ENCODE measurements at places on chromosomes 6 and 20. TPM values are rescaled to one million over a fixed set of nuclear protein-coding genes. Genes with fewer than 3 reads are reported as not detected.
A peak's percentile ranks its signal among the peaks of the same experiment; 100 is the strongest.

DNA sequence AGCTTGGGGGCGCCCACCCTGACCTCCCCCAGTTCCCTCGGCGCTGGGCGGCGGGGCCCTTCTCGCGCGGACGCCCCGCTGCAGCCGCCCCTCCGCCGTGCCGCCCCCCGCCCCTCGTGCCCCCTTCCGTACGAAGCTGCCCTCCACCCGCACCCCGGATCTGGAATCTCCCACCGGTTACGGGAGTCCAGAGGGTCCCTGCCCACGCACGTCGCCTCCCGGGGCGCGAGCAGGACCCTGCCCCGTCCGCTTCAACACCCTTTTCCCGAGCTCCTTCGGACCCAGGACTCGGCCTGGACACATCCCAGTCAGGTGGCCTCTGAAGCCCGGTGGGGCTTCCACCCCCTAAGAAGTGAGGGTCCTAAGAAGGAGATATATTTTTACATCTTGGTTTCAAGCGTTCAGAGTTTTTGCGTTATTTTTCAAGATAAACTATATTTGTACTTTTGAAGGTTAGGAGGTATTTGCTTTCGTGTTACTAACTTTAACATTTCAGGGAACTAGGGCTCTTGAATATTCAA, 506 bp downstream of the ARFGAP1 start:
- H3K4me3 ChIP-seq = peak overlapping the region; percentile 92
- peaks cover 11% of the 10 kb centered on the region for H3K36me3 ChIP-seq
- peaks cover 3% of the 10 kb centered on the region for H3K27me3 ChIP-seq

DNA sequence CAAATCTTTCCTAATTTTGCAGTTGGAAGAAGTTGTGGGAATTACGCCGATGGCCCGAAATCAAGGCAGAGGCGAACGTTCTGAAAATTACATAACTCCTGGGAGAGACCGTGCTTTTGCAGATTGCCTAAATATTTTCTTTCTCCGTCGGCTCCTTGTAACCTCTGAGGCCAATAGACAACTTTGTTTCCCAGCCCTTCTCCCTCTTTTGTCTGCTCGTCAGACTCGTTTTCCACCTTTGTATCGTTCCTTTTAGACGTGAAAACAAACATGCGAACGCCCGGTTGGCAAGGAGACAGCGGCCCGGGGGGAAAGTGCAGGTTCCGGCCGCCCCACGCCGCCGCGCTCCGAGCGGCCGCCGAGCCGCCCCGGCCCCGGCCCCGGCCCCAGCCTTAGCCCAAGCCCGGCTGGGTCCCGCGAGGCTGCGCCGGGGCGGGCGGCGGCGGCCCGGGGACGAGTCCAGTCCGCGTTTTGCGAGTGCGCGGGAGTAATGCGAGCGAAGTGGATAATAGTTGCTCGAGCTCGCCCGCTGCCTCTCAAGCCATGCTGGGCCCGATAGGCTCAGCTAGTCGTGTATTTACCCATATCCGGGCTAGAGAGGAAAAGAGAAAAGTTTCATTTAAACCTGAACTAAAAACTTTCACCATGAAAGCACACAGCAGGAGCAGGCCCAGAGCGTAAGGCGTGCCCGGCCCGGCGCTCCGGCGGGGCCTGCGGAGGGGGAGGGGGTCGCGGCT, at the start of gene ARID1B:
TSS of gene ARID1B (plus strand) at position 539 of the 737 bp plus-strand sequence. CDS start 303 bp downstream, outside the sequence.
- H3K4me1 ChIP-seq = peaks cover 48% of the 10 kb centered on the region
- no peaks in the 10 kb centered on the region for H3K36me3 ChIP-seq
- H3K27me3 ChIP-seq = peaks cover 2% of the 10 kb centered on the region
- DNase-seq = peak; percentile 76
- H3K4me3 ChIP-seq = peak within 1 kb of the TSS; percentile 92
- H3K27ac ChIP-seq = peak within 1 kb of the TSS; percentile 97

GRCh38 chr6:167797011-167797471, 29.7 kb upstream of the AFDN start:
- no peaks in the 10 kb centered on the region for H3K4me1 ChIP-seq
- no peaks in the 10 kb centered on the region for H3K36me3 ChIP-seq
- no peak for DNase-seq
- no peak overlapping the region for H3K27ac ChIP-seq
- no peak overlapping the region for H3K4me3 ChIP-seq
- H3K27me3 ChIP-seq = peaks cover 11% of the 10 kb centered on the region

DNA sequence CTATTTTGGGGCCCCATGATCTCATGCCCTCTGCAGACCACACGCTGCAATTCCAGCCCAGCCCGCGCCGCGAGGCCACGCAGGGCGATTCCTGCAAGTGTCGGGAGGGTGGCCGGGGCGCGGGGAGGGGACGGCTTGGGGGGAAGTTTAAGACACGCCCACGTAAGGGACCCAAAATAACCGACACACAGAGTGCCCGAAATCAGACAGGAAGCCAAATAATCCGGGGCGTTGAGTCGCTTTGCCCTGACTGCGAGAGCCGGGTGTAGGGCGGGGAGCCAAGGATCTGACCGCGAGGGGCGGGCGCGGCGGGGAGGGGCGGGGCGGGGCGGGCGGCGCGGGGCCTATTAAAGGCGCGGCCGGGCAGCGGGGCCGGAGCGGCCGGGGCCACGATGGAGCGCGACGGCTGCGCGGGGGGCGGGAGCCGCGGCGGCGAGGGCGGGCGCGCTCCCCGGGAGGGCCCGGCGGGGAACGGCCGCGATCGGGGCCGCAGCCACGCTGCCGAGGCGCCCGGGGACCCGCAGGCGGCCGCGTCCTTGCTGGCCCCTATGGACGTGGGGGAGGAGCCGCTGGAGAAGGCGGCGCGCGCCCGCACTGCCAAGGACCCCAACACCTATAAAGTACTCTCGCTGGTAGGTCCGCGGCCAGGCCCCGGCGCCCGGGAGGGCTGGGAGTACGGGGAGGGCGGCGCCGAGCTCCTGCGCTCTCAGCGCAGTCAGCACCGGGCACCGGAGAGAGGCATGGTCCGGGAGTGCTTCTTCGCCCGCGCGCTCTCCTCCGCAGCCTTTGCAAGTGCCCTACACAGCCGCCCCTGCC, at the start of gene ENPP1:
TSS of gene ENPP1 (plus strand) at position 377 of the 816 bp plus-strand sequence. CDS start at position 393, 16 bp downstream.
- H3K27me3 ChIP-seq = no peaks in the 10 kb centered on the region
- peak; percentile 71 for DNase-seq
- H3K36me3 ChIP-seq = peaks cover 4% of the 10 kb centered on the region
- peak within 1 kb of the TSS; percentile 77 for H3K27ac ChIP-seq
- peak within 1 kb of the TSS; percentile 92 for H3K4me3 ChIP-seq

The RGS19 gene
- 11.0 TPM for total RNA-seq

- H3K36me3 ChIP-seq = peaks cover 5% of the 10 kb centered on the region
- no peak overlapping the region for H3K4me3 ChIP-seq
- H3K27me3 ChIP-seq = peaks cover 30% of the 10 kb centered on the region
- no peak for DNase-seq
- H3K27ac ChIP-seq = no peak overlapping the region
Measured at GRCh38 chr6:3661390-3661789, 90.1 kb downstream of the PXDC1 start.

The SLC24A3 gene
- not detected for total RNA-seq

DNA sequence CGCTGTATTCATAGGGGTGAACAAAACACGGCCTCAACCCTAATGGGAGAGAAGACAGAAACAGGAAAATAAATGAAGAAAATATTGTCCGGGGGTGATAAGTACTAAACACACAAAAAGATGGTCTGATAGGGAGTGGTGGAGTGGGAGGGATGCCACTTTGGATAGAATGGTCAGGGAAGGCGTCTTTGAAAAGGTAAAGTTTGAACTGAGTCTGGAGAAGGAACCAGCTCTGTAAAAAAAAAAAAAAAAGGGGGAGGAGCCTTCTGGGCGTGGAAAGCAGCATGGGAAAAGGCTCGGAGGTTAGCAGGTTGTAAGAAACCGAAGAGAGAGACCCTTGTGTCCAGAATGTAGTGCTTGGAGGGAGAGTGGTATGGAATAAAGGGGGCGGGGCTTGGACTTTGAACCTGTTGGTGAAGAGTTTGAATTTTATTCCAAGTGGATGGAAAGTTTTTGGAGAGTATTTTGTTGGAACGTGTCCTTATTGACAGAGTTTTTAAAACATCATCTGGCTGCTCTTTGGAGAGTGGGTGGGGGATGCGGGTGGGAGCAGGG, 1.8 kb downstream of the CHMP4B start:
- H3K4me1 ChIP-seq = peaks cover 46% of the 10 kb centered on the region
- no peaks in the 10 kb centered on the region for H3K27me3 ChIP-seq
- H3K4me3 ChIP-seq = peak overlapping the region; percentile 95

DNA sequence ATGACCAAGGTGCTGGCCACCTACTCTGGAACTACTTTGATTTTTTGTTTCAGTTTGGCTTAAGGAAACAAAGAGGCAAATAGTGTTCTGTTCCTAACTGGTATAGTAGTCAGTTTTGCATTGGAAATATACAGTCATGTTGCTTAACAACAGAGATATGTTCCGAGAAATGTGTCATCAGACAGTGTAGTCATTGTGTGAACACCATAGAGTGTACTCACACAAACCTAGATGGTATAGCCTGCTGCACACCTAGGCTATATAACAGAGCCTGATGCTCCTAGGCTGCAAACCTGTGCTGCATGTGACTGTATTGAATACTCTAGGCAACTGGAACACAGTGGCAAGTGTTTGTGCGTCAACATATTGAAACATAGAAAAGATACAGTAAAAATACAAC, 80.4 kb downstream of the ARID1B start:
- no peak overlapping the region for H3K4me3 ChIP-seq
- no peaks in the 10 kb centered on the region for H3K27me3 ChIP-seq
- peak overlapping the region; percentile 78 for H3K27ac ChIP-seq
- DNase-seq = peak; percentile 49
- peaks cover 41% of the 10 kb centered on the region for H3K4me1 ChIP-seq
- no peaks in the 10 kb centered on the region for H3K36me3 ChIP-seq

GRCh38 chr20:32249030-32249738, 28.3 kb upstream of the KIF3B start:
- H3K27ac ChIP-seq = no peak overlapping the region
- no peak overlapping the region for H3K4me3 ChIP-seq
- no peaks in the 10 kb centered on the region for H3K36me3 ChIP-seq
- H3K27me3 ChIP-seq = peaks cover 11% of the 10 kb centered on the region
- peaks cover 7% of the 10 kb centered on the region for H3K4me1 ChIP-seq
- DNase-seq = no peak

The PLN gene
- not detected for total RNA-seq

The RSPO3 gene
- total RNA-seq = not detected

DNA sequence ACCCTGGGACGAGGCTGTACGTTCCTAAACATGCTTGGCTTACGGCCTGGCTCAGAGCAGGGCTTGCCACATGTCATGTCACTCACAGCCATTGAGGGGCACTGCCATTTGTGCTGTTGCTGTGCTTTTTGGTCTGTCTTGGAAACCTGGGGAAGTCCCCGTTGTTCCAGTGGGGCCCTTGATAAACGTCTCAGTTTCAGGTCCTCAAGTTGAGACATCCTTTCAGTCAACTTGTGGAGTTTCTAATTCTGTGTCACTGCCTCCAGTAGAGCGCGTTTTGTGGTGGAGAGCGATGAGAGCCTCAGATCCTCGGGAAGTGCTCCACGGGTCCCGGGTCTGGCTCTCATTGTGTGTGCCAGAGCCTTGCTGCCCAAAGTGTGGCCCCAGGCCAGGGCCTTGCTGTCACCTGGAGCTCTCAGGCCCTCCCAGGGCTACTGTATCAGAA, 43.0 kb upstream of the CCR6 start:
- no peak overlapping the region for H3K27ac ChIP-seq
- DNase-seq = no peak
- H3K27me3 ChIP-seq = peaks cover 2% of the 10 kb centered on the region
- H3K4me1 ChIP-seq = no peaks in the 10 kb centered on the region
- no peak overlapping the region for H3K4me3 ChIP-seq

GRCh38 chr6:31968326-31968725, 3.6 kb downstream of the DXO start:
- no peak overlapping the region for H3K27ac ChIP-seq
- peaks cover 33% of the 10 kb centered on the region for H3K36me3 ChIP-seq
- H3K4me1 ChIP-seq = peaks cover 28% of the 10 kb centered on the region
- no peak overlapping the region for H3K4me3 ChIP-seq
- peaks cover 20% of the 10 kb centered on the region for H3K27me3 ChIP-seq

DNA sequence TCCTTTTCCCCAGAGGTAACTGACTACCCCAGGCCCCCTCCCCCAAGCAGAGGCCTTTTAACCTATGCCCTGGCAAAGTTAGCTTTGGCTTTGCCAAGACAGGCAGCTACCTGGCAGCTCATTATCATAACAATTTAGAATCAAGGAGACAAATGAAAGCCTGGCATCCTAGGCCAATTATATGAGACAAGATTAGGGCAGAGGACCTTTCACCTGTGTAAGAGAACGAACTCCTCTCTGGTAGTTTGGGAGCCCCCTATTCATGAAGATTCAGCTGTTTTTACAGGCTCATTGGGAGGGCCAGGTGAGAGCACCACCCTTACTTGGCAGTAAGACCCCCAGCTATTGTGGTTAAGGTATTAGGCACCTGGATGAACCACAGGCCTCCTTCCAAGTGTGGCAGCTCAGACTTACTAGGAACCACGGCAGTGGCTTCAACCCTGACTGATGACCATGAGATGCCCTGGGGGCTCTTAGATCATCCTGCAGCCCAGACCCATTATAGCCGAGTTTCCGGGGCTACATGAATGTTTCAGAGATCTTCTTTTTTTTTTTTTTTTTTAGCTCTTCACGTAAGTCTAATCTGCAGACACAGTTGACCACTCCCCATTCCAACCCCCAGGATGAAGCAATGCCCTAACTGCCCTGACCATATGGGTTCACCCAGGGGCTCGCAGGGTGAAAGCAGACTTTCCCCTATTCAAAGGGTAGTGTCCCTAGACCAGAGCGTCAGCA, 56.2 kb downstream of the RAB44 start:
- H3K4me1 ChIP-seq = peaks cover 73% of the 10 kb centered on the region
- peak; percentile 50 for DNase-seq
- no peak overlapping the region for H3K27ac ChIP-seq
- H3K4me3 ChIP-seq = no peak overlapping the region
- H3K36me3 ChIP-seq = peaks cover 6% of the 10 kb centered on the region

GRCh38 chr6:160141001-160141726, 19.5 kb downstream of the SLC22A1 start:
- peak; percentile 54 for DNase-seq
- H3K27me3 ChIP-seq = 0 out of 2 replicates have a peak, but pooled peaks cover 1% of the 10 kb centered on the region
- no peaks in the 10 kb centered on the region for H3K36me3 ChIP-seq
- H3K27ac ChIP-seq = peak overlapping the region; percentile 69
- H3K4me1 ChIP-seq = peaks cover 44% of the 10 kb centered on the region

GRCh38 chr6:27031302-27031701, 216.2 kb upstream of the PRSS16 start:
- H3K36me3 ChIP-seq = no peaks in the 10 kb centered on the region
- H3K4me3 ChIP-seq = no peak overlapping the region
- H3K27ac ChIP-seq = no peak overlapping the region
- no peaks in the 10 kb centered on the region for H3K4me1 ChIP-seq

The C6orf52 gene
- total RNA-seq = not detected

- no peak for DNase-seq
- H3K4me3 ChIP-seq = no peak overlapping the region
- no peaks in the 10 kb centered on the region for H3K4me1 ChIP-seq
- H3K27me3 ChIP-seq = no peaks in the 10 kb centered on the region
- no peaks in the 10 kb centered on the region for H3K36me3 ChIP-seq
Measured at GRCh38 chr6:119929121-119929520, 579.6 kb upstream of the MAN1A1 start.

GRCh38 chr6:148396411-148396810, 53.8 kb downstream of the SASH1 start:
- no peak overlapping the region for H3K4me3 ChIP-seq
- H3K27me3 ChIP-seq = no peaks in the 10 kb centered on the region
- H3K36me3 ChIP-seq = peaks cover 39% of the 10 kb centered on the region
- no peak for DNase-seq

The LGSN gene
- not detected for total RNA-seq
